ENCODE measurements at places on chromosomes 16 and 17.
A peak's percentile ranks its signal among the peaks of the same experiment; 100 is the strongest.

GRCh38 chr16:67445913-67446907, 15.3 kb downstream of the HSD11B2 start:
- H3K4me3 ChIP-seq: no peak overlapping the region
- H3K36me3 ChIP-seq: no peaks in the 10 kb centered on the region
- peak; percentile 84 for DNase-seq
- peaks cover 74% of the 10 kb centered on the region for H3K4me1 ChIP-seq
- H3K27ac ChIP-seq: peak overlapping the region; percentile 66

GRCh38 chr17:8185582-8186445, 4.2 kb downstream of the BORCS6 start:
- peak overlapping the region; percentile 80 for H3K4me3 ChIP-seq
- H3K4me1 ChIP-seq: peaks cover 16% of the 10 kb centered on the region
- no peaks in the 10 kb centered on the region for H3K27me3 ChIP-seq
- DNase-seq: peak; percentile 91
- H3K27ac ChIP-seq: peak overlapping the region; percentile 91
- no peaks in the 10 kb centered on the region for H3K36me3 ChIP-seq

GRCh38 chr16:2904922-2905240, 6.8 kb upstream of the FLYWCH1 start:
- no peaks in the 10 kb centered on the region for H3K36me3 ChIP-seq
- no peaks in the 10 kb centered on the region for H3K4me1 ChIP-seq
- H3K27me3 ChIP-seq: no peaks in the 10 kb centered on the region
- DNase-seq: no peak
- H3K4me3 ChIP-seq: peak overlapping the region; percentile 77

GRCh38 chr17:34363183-34363661, at the start of gene CCL1:
Gene CCL1 (minus strand): TSS chr17:34363233. CDS start chr17:34363161, 72 bp downstream.
- H3K4me1 ChIP-seq: no peaks in the 10 kb centered on the region
- no peaks in the 10 kb centered on the region for H3K27me3 ChIP-seq
- no peak within 1 kb of the TSS for H3K4me3 ChIP-seq
- H3K36me3 ChIP-seq: no peaks in the 10 kb centered on the region
- DNase-seq: no peak

DNA sequence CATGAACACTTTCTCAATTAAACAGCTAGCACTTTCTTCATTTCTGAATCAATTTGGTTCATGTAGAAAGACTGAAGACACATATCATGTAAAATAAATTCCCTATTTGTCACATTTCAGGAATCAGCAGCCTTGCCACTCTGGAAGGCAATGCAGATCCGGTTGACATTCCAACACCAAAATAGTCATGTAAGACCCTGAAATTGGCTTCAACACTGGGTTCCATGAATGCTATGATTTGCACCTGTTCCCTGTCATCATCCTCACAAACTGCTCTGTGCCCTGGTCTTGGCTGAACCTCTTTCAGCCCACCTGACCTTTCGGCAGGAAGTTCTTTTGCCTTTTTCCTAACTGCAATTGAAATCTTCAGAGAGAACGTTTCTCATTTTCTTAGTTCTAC, 156.9 kb downstream of the CDH8 start:
- no peaks in the 10 kb centered on the region for H3K27me3 ChIP-seq
- no peaks in the 10 kb centered on the region for H3K36me3 ChIP-seq
- H3K4me1 ChIP-seq: no peaks in the 10 kb centered on the region
- H3K27ac ChIP-seq: no peak overlapping the region

- no peak overlapping the region for H3K4me3 ChIP-seq
- no peaks in the 10 kb centered on the region for H3K36me3 ChIP-seq
- no peaks in the 10 kb centered on the region for H3K4me1 ChIP-seq
- H3K27me3 ChIP-seq: no peaks in the 10 kb centered on the region
- no peak for DNase-seq
Observed at GRCh38 chr16:66451548-66451947, 24.5 kb downstream of the BEAN1 start.

GRCh38 chr16:74775255-74775654, 635 bp upstream of the FA2H start:
- no peaks in the 10 kb centered on the region for H3K27me3 ChIP-seq
- no peak overlapping the region for H3K4me3 ChIP-seq
- peaks cover 7% of the 10 kb centered on the region for H3K4me1 ChIP-seq
- H3K36me3 ChIP-seq: no peaks in the 10 kb centered on the region

DNA sequence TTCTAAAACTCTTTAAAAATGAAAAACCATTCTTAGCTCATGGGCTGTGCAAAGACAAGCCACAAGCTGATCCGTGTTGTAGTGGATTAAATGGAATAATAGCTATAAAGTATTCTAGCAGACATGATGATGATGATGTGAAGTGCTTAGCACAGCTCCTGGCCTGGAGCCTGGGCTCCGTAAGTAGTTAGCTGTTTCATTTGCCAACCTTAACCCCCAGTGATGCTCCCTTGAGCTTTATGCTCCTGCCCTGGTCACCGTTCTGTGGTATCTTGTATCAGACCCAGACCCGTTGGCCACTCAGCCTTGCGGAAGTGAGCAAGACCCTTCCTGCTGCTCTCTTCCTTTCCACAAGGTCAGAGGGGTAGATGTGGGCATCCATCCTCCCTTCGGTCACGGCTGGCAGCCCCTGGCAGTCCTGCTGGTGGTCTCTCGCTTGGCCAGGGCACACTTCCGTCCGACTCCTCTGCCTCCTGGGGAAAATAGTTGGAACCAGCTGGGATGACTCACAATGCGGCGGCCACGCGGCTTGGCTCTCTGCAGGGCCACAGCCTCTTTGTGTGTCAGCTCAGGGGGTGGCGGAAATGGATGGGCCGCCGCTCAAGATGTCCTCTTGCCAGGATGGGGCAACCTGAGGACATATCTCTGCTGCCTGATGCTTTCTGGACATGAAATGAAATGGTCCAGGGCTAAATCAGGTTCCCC, 79.1 kb downstream of the GPR139 start:
- no peak overlapping the region for H3K27ac ChIP-seq
- H3K4me1 ChIP-seq: no peaks in the 10 kb centered on the region
- no peaks in the 10 kb centered on the region for H3K27me3 ChIP-seq
- H3K4me3 ChIP-seq: no peak overlapping the region
- DNase-seq: no peak

DNA sequence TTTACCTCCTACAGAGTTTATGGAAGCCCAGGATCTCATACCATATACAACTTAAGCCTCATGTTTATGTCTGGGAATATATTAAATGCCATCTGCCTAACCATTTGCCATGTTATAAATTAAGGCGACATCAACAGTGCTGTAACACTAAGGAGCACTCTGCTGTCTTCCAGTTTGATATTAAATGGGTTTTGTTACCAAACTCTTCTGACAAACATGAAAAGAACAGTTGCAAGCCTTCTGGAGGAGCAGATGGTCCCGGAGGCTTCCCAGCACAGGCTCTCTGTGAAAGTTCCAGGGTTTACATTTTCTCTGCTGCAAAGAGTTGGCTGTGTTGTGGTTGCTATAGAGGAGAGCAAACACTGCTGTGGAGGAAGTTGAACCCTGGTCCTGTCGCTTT, 545.3 kb upstream of the SALL1 start:
- H3K36me3 ChIP-seq: no peaks in the 10 kb centered on the region
- no peak overlapping the region for H3K4me3 ChIP-seq
- H3K27ac ChIP-seq: no peak overlapping the region

GRCh38 chr17:63932721-63933120, 590 bp upstream of the CD79B start:
- no peak for DNase-seq
- no peaks in the 10 kb centered on the region for H3K4me1 ChIP-seq
- H3K27me3 ChIP-seq: no peaks in the 10 kb centered on the region
- no peak overlapping the region for H3K27ac ChIP-seq

DNA sequence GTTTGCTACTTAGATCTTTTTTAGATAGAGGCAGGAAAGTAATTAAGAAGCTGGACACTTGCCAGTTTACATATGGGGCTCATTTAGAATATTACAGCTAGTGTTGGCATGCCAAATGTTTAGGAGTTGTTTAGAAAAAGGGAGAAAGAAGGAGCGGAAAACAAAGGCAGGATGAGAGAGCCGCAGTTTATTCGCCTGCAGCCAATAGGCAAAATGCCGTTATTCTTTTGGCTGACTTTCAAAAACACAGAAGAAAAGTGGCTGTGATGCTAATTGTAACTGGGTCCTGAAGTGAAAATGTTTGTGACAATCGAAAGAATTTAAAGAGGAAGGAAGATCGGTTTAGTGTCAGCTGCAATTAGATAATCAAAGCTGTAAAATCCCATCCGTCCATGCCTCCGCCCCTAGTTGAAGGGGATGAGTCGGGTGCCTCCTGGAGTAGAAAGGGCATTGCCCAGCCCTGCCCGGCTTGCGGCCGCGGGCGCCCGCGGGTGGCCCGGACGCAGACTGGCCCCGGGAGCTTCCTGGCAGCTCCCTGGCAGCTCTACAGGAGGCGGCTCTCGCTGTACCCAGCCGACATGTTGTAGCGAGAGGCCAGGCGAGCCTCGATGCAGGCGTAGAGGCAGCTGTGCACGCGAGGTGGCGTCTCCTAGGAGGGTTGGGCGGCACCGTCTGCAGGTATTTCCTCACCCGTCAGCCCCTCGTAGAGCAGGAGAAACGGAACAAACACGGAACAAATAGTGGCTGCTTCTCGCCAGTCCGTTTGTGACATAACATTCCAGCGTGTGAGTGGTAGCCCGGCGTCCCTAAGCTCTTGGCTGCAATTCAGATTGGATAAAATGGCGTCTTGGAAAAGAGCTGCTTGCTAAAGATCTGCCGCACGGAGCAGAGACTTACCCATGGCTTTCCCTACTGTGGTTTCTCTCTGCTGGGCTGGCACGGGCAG, 82.2 kb downstream of the TNRC6C start:
- H3K27me3 ChIP-seq: no peaks in the 10 kb centered on the region
- peak overlapping the region; percentile 32 for H3K27ac ChIP-seq
- H3K4me3 ChIP-seq: peak overlapping the region; percentile 55
- peak; percentile 69 for DNase-seq

- H3K27me3 ChIP-seq: no peaks in the 10 kb centered on the region
- no peaks in the 10 kb centered on the region for H3K4me1 ChIP-seq
- H3K4me3 ChIP-seq: no peak overlapping the region
- no peak for DNase-seq
Observed at GRCh38 chr17:40526668-40527067, 25.2 kb upstream of the TNS4 start.

DNA sequence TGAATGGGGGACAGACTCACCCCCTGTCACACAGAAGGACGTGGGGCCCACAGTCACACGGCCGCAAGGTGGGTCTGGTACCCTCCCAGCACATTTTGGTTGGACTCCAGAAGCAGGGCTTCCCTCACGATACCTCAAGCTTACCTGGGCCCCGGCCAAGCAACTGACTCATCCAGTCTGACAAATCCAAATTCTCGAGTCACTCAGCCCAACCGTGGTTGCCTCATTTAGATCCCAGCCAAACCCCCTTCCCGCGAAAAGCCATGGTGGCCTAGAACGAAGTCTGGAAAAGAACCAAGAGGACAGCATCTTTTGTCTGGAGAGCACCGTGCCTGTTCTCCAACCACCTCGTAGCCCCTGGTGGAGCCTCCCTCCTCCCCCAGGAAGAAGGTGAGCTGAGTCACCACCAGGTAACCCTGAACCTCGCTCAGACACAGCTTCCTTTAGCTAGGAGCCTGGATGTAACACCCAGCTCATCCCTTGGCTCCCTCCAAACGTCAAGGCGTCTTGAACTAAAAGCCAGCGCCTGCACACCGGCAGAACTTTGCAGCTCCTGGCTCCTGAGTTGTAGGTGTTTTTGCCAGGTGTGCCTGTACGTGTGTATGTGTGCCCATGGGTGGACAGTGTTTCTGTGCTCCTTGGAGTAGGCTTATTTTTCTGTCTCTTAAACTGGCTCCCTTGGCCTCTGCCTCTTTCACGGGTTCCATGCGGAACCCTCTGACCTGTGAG, 78.9 kb downstream of the CMIP start:
- peaks cover 4% of the 10 kb centered on the region for H3K4me1 ChIP-seq
- peak; percentile 48 for DNase-seq
- no peak overlapping the region for H3K4me3 ChIP-seq
- no peaks in the 10 kb centered on the region for H3K36me3 ChIP-seq
- H3K27me3 ChIP-seq: no peaks in the 10 kb centered on the region
- H3K27ac ChIP-seq: no peak overlapping the region

- H3K27ac ChIP-seq: no peak overlapping the region
- no peaks in the 10 kb centered on the region for H3K36me3 ChIP-seq
- no peaks in the 10 kb centered on the region for H3K4me1 ChIP-seq
- H3K4me3 ChIP-seq: no peak overlapping the region
- DNase-seq: no peak
Observed at GRCh38 chr17:4665027-4665426, 23.5 kb upstream of the ALOX15 start.

DNA sequence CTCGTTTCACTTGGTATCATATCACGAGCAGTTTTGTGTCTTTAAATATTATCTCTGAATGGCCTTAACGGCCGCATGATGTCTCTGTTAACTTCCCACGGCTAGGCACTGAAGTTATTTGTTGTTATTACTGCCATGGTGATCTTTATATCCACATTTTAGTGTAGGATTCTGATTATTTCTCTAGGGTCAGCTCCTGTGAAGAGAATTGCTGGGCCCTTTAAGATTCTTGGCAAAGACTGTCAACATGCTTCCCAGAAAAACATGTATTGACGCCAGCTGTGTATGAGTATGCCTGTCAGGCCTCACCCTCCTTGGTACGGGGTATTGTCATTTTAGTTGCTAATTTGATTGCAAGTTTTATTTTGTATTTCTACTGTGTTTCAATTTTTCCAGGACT, 263.5 kb downstream of the SNX29 start:
- H3K27ac ChIP-seq: peak overlapping the region; percentile 33
- H3K4me1 ChIP-seq: peaks cover 3% of the 10 kb centered on the region
- no peaks in the 10 kb centered on the region for H3K36me3 ChIP-seq
- H3K27me3 ChIP-seq: no peaks in the 10 kb centered on the region

GRCh38 chr17:1203111-1203966, 23.6 kb upstream of the ABR start:
- H3K4me3 ChIP-seq: peak overlapping the region; percentile 42
- peaks cover 2% of the 10 kb centered on the region for H3K4me1 ChIP-seq
- H3K27ac ChIP-seq: peak overlapping the region; percentile 32
- peak; percentile 73 for DNase-seq
- H3K36me3 ChIP-seq: no peaks in the 10 kb centered on the region
- no peaks in the 10 kb centered on the region for H3K27me3 ChIP-seq

GRCh38 chr17:74187761-74188160, 15.7 kb upstream of the RPL38 start:
- H3K36me3 ChIP-seq: no peaks in the 10 kb centered on the region
- DNase-seq: no peak
- no peaks in the 10 kb centered on the region for H3K27me3 ChIP-seq
- no peaks in the 10 kb centered on the region for H3K4me1 ChIP-seq
- no peak overlapping the region for H3K27ac ChIP-seq

DNA sequence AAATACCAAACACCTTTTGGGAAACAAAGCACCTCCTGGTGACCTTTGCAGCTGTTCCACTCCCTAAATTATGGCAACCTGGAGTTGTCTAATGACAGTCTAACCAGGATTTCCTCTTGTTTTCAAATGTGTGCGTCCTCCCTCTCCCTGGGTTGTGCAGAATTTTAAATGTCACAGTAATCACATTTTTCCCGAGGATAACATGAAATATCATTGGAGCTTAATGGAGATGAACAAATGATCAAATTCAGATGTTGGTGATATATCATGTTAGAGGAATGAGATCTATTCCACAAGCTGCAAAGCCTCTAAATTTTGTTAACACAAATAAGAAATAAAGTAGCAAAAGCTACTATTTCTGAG, 86.9 kb upstream of the HLF start:
- H3K27me3 ChIP-seq: no peaks in the 10 kb centered on the region
- DNase-seq: no peak
- H3K4me3 ChIP-seq: no peak overlapping the region

- no peaks in the 10 kb centered on the region for H3K27me3 ChIP-seq
- H3K4me3 ChIP-seq: no peak overlapping the region
- H3K27ac ChIP-seq: no peak overlapping the region
- no peaks in the 10 kb centered on the region for H3K36me3 ChIP-seq
- no peak for DNase-seq
- no peaks in the 10 kb centered on the region for H3K4me1 ChIP-seq
Observed at GRCh38 chr17:80086081-80086480, 15.3 kb upstream of the GAA start.

Data from ovary (tissue), 10 donors.